ENCODE measurements at places on chromosomes 13 and 19.

DNA sequence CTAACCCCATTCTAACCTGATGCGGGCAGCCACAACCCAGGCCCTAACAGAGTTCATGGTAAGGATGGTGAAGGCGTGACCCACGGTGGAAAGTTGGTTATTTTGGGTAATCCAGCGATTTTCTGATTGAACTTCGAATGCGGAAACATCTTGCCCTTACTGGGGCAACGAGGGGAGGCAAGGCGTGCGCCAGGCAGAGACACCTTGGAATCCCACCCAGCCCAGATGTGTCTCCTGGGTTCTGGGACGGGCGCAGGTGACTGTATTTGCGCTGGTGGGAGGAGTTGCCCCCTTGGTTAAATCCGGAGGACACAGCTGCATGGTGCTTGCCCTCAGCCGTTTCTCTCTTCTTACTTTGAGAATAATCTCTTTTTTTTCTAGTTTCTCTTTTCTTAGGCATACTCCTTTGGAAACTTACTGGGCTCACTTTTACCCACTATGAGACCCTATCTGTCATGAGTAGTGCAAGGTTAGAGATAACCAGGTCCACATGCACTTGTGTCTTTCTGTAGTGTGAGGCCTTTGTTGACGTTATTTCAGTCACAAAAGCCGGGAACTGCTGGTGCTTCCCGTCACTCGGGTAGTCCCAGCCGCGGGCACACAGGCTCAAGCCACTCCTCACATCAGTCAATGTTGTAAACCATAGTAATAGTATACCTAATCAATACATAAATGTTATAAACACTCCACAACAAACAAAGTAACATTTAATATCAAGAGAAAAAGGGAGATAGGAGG, 81.5 kb downstream of the ATP11A start:
- no peak for DNase-seq

- DNase-seq = no peak
Measured at GRCh38 chr13:77918391-77919245, at the start of gene EDNRB. Gene EDNRB, minus strand, starts transcription at chr13:77918831. Its CDS starts 258 bp downstream, at chr13:77918573.

DNA sequence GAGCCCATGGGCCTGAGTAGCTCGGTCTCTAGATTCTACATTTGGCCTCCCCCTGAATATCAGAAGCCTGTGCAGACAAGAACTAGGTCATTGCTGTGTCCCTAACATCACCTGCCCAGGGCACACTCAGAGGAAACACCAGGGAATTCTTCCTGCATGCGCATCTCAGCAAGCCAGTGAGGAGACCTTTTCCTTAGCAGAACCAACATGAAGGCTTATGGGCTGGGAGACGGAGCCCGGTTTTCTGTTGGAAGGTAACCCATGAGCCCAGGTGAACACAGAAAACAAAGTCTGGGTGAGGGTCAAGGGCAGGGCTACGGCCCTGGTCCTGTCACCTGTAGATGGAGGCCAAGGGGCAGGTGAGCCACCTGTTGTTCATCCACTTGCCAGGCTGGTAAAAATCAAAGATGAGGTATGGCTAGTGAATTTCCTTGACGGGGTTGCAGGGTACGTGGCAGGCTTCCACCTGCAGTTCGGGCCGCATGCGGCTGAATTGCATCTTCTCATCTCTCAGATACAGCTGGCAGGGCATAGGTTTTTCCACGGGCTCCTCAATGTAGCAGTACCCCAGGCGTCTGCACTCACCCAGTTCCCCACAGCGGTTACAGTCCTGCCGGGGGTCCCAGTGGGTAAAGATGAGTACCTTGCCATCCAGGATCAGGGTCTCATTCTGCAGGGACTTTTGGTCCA, 3.6 kb upstream of the FAM187B start:
- no peak for DNase-seq

- DNase-seq = no peak
Measured at GRCh38 chr13:20192836-20193161, at the start of gene GJB2. Gene GJB2, minus strand, starts transcription at chr13:20192938. Its CDS starts 3,357 bp downstream, at chr13:20189581.

DNA sequence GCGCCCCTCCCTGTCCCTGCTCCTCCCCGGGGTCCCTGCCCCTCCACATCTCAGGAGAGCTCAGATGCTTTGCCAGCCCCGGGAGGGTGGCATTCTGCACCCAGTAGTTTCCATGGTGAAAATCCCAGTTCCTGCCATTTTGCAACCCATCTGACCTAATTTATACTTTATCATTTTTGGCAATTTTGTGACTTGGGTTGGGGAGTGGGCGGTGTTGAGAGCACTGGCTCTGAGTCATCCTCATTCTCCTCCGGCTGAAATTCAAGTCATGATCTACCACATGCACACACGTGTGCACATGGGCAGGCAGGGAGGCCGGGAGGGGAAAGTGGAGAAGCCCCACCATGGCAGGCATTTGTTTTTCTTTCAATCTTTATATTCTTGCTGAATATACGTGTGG, 208.6 kb downstream of the URI1 start:
- DNase-seq = no peak

DNA sequence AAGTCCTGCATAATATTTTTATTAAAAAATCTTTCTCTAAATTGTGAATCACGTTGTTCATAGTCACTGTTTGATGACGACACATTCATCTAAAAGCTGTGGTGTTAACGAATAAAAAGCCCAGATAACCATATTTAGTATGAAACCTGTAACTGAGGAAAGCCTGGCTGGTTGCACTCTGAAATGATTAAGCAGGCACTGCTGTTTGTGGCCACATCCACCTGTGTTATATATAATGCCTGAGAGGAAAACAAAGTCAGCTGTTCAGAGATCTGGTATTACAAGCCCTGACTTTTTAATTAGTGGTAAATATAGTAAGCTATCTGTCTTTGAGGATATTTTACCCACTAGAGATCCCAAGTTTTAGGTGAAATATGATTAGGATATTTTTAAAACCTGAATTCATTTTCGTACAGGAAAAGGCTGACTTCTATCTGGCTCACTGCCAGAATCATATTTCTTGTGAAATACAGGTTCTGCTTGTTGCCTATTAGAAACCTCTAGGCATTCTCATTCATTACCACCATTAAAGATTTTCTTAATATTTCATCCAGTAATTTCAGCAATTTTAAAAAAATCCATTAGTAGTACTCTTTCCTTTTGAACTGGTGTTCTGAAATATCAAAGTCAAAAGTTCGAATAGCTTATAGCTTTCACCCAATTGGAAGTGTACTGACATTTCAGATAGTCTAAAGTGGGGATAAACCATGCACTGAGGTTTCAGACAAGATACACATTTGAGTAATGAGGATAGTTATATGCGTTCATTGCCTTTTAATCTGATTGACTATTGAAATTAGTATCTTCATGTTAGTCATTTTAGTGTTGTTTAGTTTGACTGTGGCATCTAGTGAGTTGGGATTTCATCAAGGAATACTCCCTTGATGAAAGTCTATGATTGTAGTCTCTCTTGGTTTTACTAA, 79.7 kb downstream of the LMO7 start:
- no peak for DNase-seq

DNA sequence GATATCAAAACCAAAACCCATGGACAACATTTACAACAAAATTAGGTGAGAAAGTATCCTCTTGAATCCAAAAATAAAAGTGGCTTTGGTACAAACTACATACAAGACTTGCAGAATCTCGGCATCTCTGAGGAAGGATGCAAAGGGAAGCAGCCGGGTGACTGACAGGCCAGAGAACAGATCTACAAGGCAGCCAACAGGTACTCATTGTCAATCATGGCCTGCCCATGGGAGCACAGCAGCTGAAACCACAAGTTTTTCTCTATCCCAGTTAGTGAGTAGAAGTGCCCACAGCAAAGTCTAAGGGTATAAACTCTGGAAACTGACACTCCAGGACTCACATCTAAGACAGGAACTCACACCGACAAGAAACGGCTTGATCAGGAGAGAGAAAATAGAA, 74.5 kb downstream of the TBC1D4 start:
- no peak for DNase-seq

- no peak for DNase-seq
Measured at GRCh38 chr19:16161840-16162239, 11.5 kb downstream of the CIB3 start.
